Esophagus squamous epithelium (tissue), 5 donors: ENCODE measurements at places on chromosomes 5 and 9. TPM values are rescaled to one million over a fixed set of nuclear protein-coding genes. Genes with fewer than 3 reads are reported as not detected.

- H3K27me3 ChIP-seq: no peaks in the 10 kb centered on the region
- no peaks in the 10 kb centered on the region for H3K36me3 ChIP-seq
- DNase-seq: no peak
- H3K4me1 ChIP-seq: no peaks in the 10 kb centered on the region
Observed at GRCh38 chr9:12958279-12958678, 183.5 kb downstream of the LURAP1L start.

GRCh38 chr9:13588151-13589033 lies 308.9 kb upstream of the MPDZ start:
- H3K27me3 ChIP-seq: no peaks in the 10 kb centered on the region
- no peak overlapping the region for H3K4me3 ChIP-seq
- no peak overlapping the region for H3K27ac ChIP-seq
- H3K4me1 ChIP-seq: no peaks in the 10 kb centered on the region

COL27A1 gene
- total RNA-seq: 34.0 TPM

ADAM19 gene
- 11.6 TPM for total RNA-seq

CA9 gene
- not detected for total RNA-seq

DNA sequence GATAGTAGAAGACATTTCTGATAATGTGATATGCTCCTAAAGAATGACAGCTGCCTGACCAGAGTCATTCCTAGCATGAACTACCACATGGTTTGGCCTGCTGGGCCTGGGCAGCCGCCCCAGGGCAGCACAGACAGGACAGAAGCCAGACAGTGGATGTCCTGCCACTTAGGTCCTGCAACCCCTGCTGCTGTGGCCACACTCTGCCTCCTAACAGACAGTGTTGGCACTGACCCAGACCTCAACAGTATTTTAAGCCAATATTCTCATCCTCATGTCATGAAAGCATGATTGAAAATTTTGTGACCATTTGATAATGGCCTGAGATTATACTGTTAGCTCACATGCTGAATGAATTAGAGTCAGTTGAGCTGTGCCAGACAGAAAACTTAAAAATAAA lies 15.8 kb downstream of the CENPP start:
- H3K27ac ChIP-seq: no peak overlapping the region
- no peaks in the 10 kb centered on the region for H3K4me1 ChIP-seq
- H3K36me3 ChIP-seq: no peaks in the 10 kb centered on the region
- DNase-seq: no peak

GRCh38 chr5:472076-472655 lies 29.2 kb downstream of the EXOC3 start:
- DNase-seq: no peak
- peak overlapping the region; percentile 88 for H3K27ac ChIP-seq
- H3K27me3 ChIP-seq: peaks cover 4% of the 10 kb centered on the region
- H3K36me3 ChIP-seq: no peaks in the 10 kb centered on the region
- H3K4me1 ChIP-seq: peaks cover 32% of the 10 kb centered on the region

LIX1 gene
- total RNA-seq: not detected

- no peak overlapping the region for H3K27ac ChIP-seq
- H3K36me3 ChIP-seq: no peaks in the 10 kb centered on the region
- no peak for DNase-seq
- H3K4me3 ChIP-seq: no peak overlapping the region
- no peaks in the 10 kb centered on the region for H3K4me1 ChIP-seq
Observed at GRCh38 chr5:133228316-133228715, 176.5 kb downstream of the HSPA4 start.

DMRT1 gene
- total RNA-seq: not detected

DNA sequence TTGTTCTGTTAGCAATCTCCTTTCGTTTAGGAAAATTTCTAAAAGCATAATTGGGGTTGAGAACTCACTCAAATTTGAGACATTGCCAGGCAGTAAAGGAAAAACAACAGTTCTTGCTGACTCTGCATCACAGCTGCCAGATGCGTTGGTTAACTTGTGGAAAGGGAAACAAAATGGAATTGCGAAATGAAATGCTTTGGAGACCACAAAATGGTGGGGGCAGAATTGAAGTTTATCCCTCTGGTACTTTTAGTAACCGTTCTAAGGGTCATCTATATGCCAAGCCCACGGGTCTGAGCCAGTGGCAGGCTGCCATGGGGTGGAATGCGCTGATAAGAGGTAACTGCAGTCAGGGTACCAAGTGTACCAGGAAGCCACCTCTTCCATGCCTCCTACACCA lies 28.6 kb upstream of the SELENOP start:
- H3K4me1 ChIP-seq: peaks cover 19% of the 10 kb centered on the region
- no peak for DNase-seq
- peak overlapping the region; percentile 54 for H3K27ac ChIP-seq

- no peak overlapping the region for H3K4me3 ChIP-seq
- no peak overlapping the region for H3K27ac ChIP-seq
- H3K27me3 ChIP-seq: no peaks in the 10 kb centered on the region
- no peak for DNase-seq
Observed at GRCh38 chr5:137300411-137301240, 198.5 kb downstream of the SPOCK1 start.

PCDHA12 gene
- 0.15 TPM for total RNA-seq

DNA sequence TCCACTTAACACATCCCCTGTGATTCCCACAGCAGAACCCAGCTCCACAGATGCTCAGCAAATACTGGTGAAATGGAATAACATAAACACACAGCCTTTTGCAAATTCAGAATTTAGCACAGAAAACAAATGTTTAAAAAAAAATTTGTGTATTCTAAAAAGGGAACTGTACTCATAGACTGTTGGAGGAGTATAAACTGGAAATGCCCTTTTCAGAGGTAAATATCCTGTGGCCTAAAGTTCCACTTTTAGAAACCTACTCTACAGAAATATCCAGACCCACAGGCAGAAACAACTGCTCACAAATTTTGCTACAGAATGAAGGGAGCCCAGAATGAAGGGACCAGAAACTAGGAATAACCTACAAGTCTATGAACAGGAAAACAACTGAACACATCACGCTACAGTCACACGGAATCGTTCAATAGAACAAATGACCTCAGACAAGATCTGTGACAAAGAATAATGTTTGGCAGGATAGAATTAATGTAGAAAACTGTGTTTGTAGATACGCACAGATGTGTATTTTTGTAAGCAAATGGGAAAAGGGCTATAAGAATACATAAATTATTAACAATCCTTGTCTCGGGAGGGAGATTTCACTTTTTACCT lies 78.5 kb downstream of the SHB start:
- DNase-seq: no peak
- peaks cover 49% of the 10 kb centered on the region for H3K4me1 ChIP-seq
- H3K27ac ChIP-seq: no peak overlapping the region
- no peak overlapping the region for H3K4me3 ChIP-seq

ANKDD1B gene
- total RNA-seq: not detected

- no peaks in the 10 kb centered on the region for H3K27me3 ChIP-seq
- peaks cover 25% of the 10 kb centered on the region for H3K4me1 ChIP-seq
- DNase-seq: no peak
- H3K27ac ChIP-seq: peak overlapping the region; percentile 98
- peak overlapping the region; percentile 91 for H3K4me3 ChIP-seq
Observed at GRCh38 chr5:36875051-36875789, 1.3 kb upstream of the NIPBL start.

TAF11L10 gene
- total RNA-seq: not detected

DNA sequence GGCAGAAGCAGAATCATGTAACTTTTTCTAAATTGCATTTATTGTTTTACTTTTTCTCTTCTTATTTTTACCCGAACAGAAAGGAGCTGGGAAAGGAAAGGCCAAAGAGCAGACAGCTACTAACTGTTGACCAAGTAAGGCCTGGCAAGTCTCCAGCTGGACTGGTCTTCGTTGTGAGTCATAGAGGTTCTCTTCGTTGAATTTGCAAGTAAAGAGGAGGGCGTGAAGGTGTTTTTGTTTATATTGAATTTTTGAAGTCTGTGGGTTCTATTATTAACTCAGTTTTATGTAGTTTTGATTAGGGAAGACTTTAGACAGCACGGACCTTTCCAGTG lies 416.5 kb upstream of the CCNH start:
- no peak overlapping the region for H3K27ac ChIP-seq
- no peak overlapping the region for H3K4me3 ChIP-seq
- H3K4me1 ChIP-seq: no peaks in the 10 kb centered on the region
- no peak for DNase-seq
- no peaks in the 10 kb centered on the region for H3K27me3 ChIP-seq
- no peaks in the 10 kb centered on the region for H3K36me3 ChIP-seq

LHX2 gene
- not detected for total RNA-seq

- H3K27ac ChIP-seq: no peak overlapping the region
- no peaks in the 10 kb centered on the region for H3K27me3 ChIP-seq
- H3K4me3 ChIP-seq: no peak overlapping the region
- peaks cover 18% of the 10 kb centered on the region for H3K4me1 ChIP-seq
- DNase-seq: no peak
Observed at GRCh38 chr9:107462691-107463090, 26.9 kb downstream of the KLF4 start.

DNA sequence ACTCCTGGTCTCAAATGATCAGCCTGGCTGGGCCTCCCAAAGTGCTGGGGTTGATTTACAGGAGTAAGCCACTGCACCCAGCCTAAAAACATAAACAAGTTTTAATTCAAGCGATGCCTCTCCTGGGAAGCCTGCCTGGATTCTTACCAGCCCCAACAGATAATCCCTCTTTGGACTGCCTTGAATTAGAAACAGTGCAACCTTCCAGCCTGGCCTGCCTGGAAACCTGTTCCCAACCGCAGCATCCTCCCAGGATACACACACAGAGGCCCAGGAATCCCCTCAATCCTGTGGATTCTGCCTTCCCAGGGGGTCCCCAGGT lies 19.2 kb downstream of the PTGES start:
- no peak overlapping the region for H3K27ac ChIP-seq
- no peaks in the 10 kb centered on the region for H3K27me3 ChIP-seq
- H3K4me1 ChIP-seq: peaks cover 17% of the 10 kb centered on the region

DNA sequence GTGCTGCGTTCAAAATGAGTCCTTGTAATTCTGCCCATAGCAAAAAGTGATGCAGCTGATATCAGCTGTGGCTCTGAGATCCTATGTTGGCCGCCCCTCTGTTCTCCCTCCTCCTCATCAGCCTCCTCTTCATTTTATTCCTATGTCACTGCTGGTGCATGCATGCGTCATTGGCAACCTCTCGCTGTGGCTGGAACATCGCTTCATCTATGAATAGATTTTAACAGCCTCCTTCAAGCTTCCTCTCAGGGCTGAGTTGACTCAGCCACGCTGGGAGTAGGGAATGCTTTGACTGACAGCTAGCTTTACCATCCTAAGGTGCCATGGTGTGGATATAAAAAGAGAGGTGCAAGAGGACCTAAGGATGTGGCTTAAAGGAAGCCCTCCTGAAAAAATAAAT lies 303.5 kb downstream of the PLK2 start:
- H3K36me3 ChIP-seq: no peaks in the 10 kb centered on the region
- H3K4me1 ChIP-seq: no peaks in the 10 kb centered on the region
- H3K4me3 ChIP-seq: no peak overlapping the region
- no peaks in the 10 kb centered on the region for H3K27me3 ChIP-seq
- H3K27ac ChIP-seq: no peak overlapping the region
- no peak for DNase-seq
